ENCODE measurements at places on chromosomes 1 and 21.

DNA sequence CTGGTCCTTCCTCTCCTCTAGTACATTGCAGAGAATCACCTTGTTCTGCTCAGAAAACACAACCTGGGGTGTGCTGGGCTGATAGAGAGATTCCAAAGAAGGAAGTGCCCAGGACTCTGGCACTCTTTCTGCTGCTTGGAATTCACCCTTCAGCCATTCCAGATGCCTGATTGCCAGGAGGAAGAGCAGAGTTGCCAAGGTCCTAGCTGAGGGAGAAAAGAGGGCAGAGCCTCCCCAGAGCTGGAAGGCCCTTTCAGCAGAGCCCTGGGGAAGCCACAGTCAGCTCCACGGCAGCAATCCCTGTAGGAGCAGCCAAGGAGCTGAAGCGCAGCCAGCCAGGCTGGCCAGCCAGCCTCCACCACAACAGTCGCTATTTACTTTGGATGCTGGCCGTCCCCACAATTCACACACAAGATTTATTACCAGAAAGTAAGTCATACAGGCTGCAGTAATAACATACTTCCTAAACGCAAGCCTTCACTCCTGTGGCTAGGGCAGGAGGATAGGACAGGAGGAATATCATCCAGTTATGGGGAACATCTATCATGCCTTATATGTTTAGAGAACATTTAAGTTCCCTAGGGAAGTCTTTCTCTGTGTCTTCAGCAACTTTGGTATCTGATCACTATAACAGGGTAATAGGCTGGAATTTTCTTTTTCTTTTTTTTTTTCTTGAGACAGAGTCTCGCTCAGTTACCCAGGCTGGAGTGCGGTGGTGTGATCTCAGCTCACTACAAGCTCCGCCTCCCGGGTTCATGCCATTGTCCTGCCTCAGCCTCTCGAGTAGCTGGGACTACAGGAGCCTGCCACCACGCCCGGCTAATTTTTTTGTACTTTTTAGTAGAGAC lies 36.6 kb upstream of the SLC44A3 start:
- no peak for DNase-seq

GRCh38 chr1:162709870-162710269 lies 77.6 kb downstream of the DDR2 start:
- DNase-seq, result no peak

- no peak for DNase-seq
Measured at GRCh38 chr1:52306227-52307006, 59.6 kb downstream of the CC2D1B start.

DNA sequence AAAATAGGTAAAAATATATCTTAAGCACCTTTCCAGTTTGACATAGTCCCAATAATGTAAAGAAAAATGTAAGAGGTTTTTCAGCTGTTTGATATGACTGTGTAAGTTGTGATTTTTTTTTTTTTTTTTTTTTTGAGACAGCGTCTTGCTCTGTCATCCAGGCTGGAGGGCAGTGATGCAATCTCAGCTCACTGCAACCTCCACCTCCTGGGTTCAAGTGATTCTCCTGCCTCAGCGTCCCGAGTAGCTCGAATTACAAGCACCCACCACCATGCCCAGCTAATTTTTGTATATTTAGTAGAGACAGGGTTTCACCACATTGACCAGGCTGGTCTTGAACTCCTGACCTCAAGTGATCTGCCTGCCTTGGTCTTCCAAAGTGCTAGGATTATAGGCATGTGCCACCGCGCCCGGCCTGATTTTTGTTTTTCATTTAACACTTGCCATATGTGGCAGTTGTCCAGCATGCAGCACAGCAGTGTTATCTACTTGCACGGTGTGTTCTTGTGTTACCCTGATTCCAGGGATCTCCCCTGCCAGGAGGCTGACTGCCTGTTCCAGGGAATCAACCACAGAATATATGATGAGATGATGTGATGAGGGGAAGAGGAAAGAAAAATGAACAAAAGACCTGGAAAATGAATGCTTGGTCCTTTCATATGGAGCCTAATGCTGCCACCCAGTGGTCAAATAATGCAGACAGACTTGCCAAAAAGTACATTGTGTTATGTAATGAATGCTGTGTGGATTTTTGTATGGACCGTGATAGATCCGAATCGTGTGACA lies 79.0 kb downstream of the RAVER2 start:
- no peak for DNase-seq

GRCh38 chr21:45556645-45557615 lies 14.7 kb upstream of the SLC19A1 start:
- no peak for DNase-seq

DNA sequence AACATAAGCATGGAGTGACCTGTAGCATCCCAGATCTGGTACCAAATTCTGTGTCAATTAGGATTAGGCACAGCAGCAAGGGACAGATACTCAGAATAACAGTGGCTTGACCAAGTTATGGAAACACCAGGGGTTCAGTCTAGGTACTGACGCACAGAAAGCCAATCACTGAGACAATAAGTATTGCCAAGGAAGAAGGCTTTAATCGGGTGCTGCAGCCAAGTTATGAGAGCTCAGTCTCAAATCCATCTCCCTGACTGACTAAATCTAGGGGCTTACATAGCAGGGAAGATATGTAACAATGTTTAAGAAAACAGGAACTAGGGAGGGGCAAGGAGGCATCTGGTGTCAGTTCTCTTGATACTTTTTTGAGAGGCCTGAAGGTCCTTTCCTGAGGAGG lies 39.6 kb upstream of the CTBS start:
- DNase-seq, result no peak

DNA sequence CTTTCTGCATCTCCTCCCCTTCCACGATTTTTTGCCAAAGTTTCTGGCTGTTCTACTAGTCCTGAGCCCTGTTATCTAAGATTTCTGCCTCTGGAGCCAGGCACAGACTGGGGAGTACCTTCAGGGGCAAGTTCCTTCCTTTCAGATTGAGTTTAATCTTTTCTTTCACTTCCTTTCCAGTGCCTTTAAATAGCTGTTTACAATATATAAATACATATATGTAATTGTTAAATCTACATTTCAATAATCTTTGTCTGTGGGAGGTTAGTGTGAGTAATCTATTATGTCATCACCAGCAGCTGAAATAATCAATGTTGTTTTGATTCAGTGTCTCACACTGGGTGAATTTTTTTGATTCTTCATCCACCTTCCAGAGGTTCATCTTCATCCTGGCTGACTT lies 31.8 kb downstream of the DIPK1A start:
- no peak for DNase-seq

DNA sequence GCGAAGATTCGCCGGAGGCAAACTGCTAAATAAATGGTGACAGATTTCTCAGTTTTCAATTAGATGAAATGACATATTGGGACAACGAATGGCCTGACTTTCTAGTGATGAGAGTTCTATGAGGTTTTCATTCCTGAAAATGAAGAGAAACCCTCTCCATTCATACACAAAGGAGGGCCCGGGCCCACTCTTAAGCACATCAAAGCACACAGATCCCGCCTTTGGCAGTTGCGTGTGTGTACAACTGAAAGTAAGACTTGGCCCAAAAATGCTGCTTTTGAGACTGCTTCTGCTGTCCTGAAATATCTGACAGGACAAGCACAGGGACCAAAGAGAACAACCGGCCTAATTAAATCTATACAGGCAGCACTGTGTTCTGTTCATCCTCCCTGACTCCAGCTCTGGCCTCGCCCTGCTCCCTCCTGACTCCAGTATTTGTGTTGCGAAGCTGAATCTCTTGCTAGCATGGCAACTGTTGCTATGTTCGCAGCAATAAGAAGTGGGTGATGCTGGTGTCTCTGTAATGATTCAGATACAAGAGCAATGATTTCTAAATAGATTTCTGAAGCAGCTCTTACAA lies 7.4 kb downstream of the LRRC53 start:
- no peak for DNase-seq

DNA sequence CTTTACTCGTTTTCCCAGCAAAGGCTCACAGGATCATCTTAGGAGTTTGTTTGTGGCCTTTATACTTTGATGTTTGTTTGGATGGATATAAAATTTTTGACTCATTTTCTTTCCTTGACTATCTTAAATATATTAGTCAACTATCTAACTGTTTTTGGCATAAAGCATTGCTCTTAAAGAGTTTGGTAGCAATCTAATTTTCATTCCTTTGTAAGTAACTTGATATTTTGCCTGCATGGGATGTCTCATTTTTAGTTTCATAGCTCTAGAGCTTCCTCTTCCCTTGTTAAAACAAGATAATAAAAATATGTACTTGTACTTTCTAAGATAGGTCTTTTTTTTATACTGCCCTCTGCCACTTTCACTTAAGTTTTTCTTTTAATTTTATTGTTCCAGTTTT lies 161.9 kb downstream of the MAGI3 start:
- no peak for DNase-seq

GRCh38 chr1:174399211-174399610 lies 48.6 kb upstream of the GPR52 start:
- no peak for DNase-seq

DNA sequence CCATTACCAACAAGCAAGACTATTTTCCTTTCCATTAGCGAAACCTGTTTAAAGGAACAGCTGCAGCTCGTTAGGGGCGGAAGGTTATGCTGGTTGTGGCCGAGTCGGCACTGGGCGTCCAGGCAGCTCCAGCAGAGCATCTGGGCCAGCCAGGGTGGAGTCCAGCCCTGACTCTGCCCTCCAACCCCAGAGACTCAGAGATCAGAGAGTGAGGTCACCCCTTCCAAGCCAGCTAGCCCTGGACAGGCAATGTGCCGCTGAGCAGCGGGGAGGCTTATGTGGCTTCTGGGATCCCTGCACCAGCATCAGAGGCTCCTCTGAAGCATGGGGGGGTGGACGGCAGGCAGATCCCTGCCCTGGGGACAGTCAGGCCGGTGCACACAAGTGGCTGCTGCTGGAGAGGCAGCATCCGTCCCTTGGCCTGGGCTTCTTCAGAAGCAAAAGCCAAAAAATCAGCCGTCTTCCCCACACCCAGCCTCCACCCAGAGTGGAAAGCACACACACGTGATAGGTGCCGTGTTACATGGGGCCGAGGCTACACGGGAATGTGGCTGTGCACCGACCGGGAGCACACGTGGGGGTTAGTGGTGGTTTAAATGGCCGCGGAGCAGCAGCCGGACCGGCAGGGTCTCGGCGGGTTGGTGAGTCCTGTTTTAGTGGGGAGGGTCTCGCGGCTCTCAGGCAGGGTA lies 30.1 kb downstream of the SLC66A1 start:
- no peak for DNase-seq

DNA sequence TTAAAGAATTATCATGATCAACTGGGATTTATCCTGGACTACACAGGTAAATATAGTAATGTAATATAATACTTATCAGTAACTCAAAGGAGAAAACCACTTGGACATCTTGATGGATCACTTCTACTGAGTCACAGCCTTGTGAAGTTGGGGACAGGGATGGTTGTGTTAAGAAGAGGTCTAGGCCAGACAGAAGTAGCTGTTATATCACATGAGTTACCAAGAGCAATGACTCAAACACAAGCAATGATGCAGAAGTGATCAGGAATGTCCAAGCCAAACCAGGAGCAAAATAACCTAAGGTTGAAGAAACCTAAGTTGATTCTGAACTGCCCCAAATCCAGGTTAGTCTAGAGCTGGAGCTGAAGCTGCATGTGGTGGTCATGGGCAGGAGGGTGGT lies 424.5 kb upstream of the DAB1 start:
- DNase-seq, result no peak

GRCh38 chr1:234921266-234922062 lies 207.2 kb downstream of the TOMM20 start:
- DNase-seq, result no peak

DNA sequence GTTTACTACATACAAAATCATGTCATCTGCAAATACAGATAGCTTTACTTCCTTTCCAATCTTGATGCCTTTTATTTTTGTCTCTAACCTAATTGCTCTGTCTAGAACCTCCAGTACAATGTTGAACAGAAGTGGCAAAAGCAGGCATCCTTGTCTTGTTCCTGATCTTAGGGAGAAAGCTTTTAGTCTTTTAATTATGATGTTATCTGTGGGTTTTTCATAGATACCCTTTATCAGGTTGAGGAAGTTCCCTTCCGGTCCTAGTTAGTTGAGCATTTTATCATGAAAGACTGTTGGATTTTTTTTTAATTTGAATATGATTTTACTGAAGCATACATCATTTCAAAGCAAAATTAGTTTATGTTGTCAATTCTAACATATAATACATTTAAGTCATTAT lies 45.7 kb upstream of the DISC1 start:
- no peak for DNase-seq

DNA sequence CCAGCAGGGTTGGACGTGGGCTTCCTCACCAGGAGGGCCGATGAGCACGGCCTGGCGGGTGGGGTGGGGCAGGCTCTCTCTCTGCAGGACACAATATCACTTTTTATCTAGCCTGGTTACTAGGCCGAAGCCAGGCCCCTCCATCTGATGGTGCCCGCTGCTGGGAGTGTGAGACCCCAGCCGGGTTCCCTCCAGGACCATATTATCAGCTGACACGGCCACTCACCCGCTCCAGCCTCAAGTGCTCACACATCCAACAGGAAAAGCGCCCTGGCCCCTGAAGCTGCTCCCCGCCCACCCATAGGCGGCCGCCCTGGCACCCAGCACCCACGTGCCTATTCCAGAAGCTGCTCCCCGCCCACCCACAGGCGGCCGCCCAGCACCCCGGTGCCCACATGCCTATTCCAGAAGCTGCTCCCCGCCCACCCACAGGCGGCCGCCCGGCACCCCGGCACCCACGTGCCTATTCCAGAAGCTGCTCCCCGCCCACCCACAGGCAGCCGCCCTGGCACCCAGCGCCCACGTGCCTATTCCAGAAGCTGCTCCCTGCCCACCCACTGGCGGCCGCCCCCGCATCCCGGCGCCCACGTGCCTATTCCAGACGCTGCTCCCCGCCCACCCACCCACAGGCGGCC lies 5.0 kb downstream of the SLC19A1 start:
- DNase-seq, result no peak

DNA sequence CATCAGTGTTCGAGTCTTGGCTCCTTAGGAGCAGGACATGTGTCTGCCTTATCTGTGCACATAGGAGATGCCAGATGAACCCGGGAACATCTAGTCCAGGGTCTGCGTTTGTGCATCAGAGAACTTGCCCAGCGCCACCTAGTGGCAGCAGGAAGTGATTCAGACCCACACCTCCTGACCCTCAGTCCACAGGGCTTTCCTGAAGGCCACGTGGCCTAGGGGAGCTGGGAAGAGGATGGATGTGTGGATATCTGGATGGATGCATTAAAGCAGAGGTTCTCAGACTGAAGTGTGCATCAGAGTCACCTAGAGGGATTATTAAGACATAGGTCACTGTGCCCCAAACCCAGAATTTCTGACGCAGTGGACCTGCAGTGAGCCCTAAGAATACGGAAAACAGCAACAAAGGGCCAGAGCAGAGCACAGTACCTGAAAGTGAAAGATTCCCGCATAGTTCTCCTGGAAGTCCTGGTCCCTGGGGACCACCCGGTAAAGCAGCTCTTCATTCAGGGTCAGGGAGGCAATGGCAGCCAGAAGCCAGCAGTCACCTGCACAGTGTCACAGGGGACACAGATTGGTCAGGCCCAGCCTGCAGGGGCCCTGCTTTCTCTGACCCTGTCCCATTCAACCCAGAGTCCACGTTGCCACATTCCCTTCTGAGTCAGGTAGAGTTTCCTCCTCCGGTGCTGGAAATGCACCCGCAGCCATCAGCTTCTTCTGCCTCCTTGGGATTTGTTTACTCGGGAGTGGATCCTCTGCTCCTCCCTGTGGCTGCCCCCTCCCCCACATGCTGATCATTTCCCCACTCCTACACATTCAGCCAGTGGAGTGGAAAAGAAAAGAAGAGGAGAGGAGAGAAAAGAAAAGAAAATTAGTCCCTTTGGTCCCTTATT lies 37.0 kb downstream of the CAPN8 start:
- peak; percentile 20 for DNase-seq
